CD4-positive, alpha-beta T cell treated with Interferon gamma for 1 hour (primary cell): ENCODE measurements at places on chromosomes 13 and 19.
A peak's percentile ranks its signal among the peaks of the same experiment; 100 is the strongest.

GRCh38 chr13:78185700-78186099 is 267.1 kb upstream of the EDNRB start:
- DNase-seq, result no peak

- no peak for DNase-seq
Observed at GRCh38 chr13:54884682-54885081, 1856.1 kb downstream of the OLFM4 start.

DNA sequence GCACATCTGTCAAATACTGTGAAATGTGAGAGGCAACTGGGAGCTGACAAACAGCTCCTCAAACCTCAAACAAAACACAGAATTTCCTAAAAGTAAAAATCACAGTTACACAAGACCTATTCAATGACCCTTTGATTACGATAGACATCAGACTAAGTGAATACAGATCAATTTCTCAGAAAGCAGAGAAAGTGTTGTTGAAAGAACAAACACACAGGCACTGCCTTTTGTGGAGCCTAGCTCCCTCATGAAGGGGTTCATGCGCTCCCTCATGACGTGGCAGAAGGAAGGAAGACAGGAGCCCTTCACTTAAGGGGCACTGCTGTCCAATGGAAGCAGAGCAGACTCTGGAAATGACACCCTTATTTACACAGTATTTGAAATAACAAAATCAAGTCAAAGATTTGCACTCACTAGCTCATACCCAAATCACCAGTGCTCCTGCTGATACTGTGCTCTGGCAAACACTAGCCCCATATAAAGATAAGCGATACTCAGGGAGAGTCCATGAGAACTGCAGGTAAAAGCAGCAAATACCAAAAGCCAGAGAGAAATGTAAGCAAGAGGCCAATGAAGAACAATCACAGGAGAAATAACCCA is 144.9 kb downstream of the KLF12 start:
- no peak for DNase-seq

- DNase-seq, result no peak
Observed at GRCh38 chr19:51493776-51494175, 7.8 kb downstream of the SIGLEC12 start.

GRCh38 chr19:49730166-49730565 is 32.9 kb downstream of the TSKS start:
- DNase-seq, result no peak

DNA sequence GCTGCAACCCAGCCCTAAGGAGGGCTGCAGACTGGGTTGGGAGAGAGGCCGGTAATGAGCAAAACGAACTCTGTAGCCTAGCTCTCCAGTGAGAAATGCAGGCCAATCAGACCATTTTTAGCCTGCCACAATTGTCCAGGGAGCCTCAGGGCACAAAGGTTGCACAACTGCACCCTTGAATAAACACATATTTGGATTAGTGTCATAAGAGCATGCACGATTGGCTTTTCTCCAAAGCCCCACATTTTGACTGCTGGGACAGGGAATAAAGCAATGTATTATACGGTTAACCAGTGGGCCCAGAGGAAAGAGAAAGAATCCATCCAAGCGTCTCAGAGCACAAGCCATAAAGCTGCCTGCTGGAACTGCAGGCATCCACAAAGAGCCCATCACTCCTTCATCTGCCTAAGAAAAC is 729.4 kb upstream of the SGCG start:
- no peak for DNase-seq

GRCh38 chr13:113860051-113860664 is 3.7 kb downstream of the GAS6 start:
- no peak for DNase-seq

- DNase-seq, result no peak
Observed at GRCh38 chr13:22082437-22083100, 411.7 kb downstream of the FGF9 start.

GRCh38 chr19:56423276-56423984 is 19.3 kb downstream of the ZNF583 start:
- DNase-seq, result no peak

DNA sequence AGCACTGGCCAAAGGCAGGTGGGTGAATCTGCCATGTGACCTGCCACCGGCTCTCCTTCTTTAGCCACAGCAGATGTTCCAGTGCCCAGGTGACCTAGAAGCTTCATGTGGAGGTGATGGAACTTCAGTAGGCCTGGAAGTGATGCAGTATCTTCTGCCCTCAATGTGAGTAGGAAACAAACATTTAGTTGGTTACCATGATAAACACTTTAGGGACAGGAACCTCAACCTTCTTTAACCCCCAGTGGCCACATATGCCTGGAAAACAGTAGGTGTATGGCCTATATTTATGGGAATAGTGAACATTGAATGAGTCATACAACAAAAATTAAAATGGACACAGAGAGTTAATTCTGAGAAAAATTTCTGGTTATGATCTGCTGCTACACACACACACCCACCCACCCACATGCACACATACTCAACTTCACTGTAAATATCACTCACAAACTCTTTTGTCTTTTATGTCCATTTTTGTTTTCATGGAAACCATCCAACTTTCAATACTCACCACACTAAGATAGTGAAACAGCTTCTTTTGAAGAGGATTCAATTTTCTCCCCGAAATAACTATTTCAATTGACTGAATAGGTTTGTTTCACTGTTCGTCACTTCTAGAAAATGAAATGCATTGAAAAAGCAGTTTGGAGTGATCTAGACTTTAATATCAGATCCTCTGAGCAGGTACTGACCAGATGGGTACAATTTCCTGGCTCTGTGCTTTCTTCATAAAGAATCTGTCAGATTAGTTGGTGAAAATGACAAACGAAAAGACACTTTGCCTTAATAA is 97.3 kb downstream of the STARD13 start:
- DNase-seq, result no peak

GRCh38 chr13:26471807-26472206 is 85.7 kb upstream of the WASF3 start:
- no peak for DNase-seq

DNA sequence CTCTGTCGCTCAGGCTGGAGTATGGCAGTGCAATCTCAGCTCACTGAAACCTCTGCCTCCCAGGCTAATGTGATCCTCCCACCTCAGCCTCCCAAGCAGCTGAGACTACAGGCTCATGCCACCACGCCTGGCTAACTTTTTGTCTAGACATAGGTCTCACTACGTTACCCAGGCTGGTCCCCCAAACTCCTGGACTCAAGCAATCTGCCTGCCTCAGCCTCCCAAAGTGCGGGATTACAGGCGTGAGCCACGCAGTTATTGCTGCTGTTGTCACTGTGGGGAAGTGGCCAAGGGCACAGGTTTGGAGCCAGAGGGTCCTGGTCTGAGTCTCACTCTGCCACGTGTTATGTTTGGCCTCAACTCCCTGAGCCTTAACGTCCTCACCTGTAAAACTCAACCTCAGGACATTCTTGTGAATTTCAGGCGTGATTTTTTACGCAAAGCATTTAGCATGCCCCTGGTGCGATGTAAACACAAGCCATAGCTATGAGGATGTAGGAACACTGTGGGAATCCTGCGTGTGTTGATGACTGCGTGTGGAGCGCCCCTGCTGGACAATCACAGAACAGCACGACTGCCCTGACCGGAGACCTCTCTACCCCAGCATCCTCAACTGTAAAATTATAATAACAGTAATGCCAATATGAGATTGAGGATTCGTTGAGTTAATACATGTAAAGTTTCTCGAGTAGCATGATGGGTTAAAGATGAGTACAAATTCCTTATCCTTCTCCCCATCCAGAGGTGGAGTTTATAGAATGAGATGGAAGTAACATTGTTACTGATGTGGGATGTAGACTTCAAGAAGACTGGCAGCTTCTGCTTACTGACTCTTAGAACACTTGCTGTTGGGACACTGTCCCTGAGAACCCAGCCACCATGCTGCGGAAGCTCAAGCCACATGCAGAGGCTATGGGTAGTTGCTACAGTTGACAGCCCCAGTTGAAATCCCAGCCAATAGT is 41.8 kb upstream of the PNMA8B start:
- peak; percentile 42 for DNase-seq

GRCh38 chr13:23344931-23345595 is 88.4 kb downstream of the SACS start:
- no peak for DNase-seq

DNA sequence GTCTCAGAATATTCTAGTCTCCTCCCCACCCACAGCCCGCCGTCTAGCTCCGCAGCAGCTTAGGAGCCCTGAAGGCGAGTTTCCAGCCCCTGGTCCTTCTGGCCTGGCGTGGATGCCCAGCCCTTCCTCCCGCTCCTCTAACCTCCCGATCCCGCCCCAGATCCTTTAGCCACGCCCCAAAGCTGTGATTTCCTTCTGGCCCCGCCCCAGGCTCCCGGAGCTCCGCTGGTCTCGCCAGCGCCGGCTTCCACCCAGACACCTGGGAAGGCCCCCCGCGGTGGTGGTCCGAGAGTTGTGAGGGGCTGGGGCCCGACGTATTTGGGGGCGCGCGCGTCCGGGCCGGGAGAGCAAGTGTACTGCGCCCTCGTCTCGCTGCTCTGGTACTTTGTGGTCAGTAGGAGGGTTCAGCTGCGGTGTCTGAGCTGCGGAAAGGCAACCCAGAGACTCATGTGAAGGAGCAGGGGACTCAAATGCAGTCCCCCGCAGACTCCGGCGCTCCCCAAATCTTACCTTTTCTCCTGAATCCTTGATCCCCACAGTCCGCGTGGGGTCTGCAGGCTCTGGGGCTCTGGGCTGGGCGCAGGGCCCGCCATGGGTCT is at the start of gene CGB7:
CGB7 (minus strand) TSS at position 114 of the 599 bp plus-strand sequence. CDS start 2,374 bp downstream, outside the sequence.
- peak; percentile 24 for DNase-seq

DNA sequence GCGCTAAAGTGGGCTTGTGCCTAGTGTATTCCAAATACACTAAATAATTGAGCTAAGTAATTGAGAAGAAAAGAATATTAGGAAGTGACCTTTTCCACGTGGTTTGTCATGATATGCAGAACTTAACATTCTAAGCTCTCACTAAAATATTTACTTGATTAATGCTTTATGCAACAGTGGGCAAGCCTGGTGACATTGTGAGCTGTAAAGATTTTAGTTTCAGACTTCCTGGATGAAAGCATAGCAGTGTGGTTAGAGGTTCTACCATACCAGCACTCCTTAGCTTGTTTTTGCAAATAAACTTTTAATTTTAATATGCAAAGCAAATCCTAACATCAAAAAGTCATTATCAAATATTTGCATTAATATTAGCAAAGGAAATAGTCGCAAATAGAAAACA is 1065.1 kb upstream of the SPRY2 start:
- no peak for DNase-seq

GRCh38 chr19:52638601-52639000 is 446 bp upstream of the ZNF83 start:
- DNase-seq, result no peak

DNA sequence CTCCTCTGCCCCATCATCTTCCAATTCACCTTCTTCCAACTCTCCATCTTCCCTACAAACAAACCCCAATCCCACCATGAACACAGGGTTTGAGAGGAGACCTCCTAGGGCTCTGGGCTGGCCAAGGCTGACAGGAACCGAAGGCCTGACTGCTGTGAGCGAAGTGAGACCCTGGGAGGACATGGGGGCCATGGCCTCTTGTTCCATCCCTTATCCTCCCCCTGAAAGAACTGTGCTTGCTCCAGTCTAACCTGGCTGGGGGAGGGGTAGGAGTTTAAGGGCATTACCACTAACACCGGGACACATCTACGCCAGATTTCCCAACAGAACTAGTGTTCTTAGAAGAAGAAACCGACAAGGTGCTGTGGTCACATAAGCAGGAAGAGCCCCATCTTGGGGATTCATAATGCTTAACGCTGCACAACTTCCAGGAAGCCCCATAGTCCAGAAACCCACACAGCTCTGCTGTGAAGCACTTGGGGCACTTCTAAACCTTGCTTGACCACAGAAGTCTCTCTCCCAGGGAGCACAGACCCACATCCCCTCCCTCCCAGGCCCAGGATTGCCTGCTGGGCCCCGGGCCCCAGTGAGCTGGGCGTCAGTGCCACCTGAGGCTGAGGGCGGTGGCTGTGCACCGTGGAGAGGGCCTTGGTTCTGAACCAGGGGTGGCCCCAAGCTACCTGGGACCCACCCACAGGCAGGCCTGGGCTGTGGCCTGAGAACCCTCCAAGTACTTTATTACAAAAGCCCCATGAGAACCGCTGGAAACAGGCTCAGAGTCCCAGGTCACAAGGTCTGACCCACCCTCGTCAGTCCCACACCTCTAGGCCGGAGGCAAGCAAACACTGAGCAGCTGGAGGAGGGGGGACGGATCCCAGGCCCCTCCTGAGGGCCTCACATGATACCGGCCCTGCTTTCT is 18.8 kb downstream of the ZC3H4 start:
- DNase-seq, result peak; percentile 4

GRCh38 chr13:32153056-32153455 is 121.5 kb downstream of the FRY start:
- no peak for DNase-seq

DNA sequence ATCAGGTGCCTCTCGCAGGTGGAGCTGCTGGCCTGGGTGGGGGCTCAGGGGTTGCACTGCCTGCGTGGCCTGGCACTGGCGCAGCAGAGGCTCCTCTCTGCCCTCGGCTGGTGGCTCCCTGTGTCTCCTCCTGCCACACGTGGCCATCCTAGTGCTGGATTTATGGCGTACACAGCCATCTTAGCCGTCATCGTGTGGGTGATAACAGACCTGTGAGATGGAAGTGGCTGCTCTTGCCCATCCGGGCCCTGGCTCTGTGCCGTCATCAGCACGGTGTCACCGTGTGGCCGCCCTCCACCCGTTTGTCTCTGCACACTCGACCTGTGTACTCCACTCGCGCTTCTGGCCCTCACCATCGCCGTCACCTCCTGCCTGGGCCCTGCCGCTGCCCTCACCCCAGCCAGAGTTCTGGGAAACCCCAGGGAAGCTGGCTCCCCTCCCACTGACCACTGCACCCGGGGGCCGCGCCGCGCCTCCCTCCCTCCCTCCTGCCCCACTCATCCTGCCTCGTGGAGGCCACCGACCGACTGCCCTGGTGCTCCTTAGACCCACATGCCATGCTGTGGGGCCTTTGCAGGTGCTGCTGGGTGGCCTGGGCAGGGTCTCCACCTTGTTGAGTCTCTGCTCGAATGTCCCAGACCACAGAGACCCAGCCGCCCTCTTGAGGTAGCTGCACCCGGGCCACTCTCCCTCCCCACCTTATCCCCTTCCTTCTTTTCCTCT is 29.5 kb downstream of the TMEM255B start:
- DNase-seq, result no peak

DNA sequence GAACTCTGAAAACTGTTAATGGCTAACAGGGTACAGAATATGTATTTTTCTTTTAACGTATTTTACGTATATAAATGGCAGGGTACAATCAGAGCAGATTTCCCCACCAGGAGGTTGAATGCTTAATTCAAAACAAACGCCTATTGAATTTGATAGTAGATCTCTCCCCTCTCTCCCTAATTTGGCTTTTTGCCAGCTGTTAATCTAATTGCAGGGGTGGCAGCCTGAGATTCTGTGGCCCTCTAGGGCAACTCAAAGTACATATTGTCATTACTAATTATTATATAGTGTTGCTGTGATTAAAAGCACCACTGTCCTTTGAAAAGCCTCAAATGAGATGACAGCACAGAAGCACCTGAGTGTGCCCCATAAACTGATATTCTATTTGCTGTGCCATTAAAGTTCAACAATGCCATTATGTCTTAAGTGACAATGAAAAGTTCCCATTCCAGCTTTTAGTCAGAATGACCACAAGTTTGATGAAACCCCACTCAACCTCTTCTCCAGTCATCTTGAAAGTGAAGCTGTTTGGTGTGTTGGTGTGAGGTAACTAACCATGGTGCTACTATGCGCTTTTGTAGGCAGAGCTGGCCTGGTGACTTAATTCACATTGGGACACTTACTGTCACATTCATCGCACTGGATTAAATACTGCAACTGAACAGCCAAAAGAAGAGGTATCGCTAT is 351.4 kb downstream of the KCNRG start:
- no peak for DNase-seq
